ENCODE measurements at places on chromosomes 1 and 21. TPM values are rescaled to one million over a fixed set of nuclear protein-coding genes. Genes with fewer than 3 reads are reported as not detected.

CD48 gene
- 15.0 TPM for total RNA-seq

DNA sequence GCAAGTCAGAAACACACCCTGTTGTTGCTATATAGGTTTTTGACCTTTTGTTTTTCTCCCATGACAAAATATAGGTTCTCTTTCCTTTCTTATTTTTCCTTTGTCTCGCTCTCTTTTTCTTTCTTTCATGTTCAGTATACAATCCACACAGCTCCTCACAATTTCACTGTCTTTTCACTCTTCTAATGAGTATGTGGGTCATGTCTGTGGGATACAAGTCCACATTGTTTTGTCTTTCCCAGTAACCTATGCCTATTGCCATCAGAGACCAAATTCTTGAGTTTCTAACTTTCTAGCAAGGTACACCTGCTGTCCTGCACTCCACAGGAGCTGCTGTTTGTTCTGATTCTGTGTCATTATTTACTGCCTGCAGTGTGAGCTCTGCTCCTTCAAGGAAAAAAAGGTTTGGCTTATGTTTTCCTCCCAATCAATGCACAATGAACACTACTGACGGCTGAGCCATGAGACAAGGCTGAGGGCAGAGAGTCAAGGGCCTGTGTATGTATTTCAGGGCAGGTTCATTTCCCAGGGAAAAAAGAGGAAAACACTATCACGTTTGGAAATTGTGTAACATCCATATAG, 453.8 kb downstream of the NEGR1 start:
- DNase-seq, result peak; percentile 12

SLAMF7 gene
- 2.7 TPM for total RNA-seq

DNA sequence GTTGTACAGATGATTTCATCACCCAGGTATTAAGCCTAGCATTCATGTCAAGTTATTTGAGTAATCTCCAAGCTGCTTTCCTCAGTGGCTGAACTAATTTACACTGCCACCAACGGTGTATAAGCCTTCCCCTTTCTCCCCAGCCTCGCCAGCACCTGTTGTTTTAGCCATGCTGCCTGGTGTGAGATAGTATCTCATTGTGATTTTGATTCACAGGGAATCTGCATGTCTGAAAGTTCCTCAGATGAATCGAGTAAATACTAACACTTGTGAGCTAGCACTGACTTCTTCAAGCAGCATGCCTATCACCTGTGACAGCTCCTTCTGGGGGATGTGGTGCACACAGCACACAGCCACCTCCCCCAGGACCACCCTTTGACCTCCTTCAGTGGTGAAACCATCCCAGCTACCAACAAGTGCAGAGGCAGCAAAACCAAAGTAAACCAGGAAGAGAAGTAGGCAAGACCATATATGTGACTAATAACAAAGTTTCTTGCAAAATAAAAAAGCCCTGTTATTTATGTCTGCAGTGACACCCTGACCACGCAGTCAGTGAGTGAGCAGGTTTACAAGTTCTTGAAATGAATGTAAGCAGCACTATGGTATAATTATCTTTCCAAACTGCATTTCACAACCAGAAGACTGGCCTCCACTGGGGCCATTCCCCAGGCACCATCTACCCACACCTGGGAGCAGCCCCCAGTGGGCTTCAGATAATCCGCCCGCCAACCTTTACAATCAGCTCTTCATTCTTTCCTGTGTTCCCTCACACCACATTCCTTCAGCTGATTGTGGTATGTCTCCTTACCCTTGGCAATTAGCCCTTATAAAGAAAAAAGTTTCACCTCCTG, 173.8 kb downstream of the ETS2 start:
- DNase-seq, result no peak

C4BPB gene
- 4.1 TPM for total RNA-seq

- DNase-seq, result no peak
These were observed 131.4 kb downstream of the MRPS6 start for GRCh38 chr21:34204481-34205439.

- DNase-seq, result no peak
These were observed 190.6 kb upstream of the SAMSN1 start for GRCh38 chr21:14736672-14737071.

- peak; percentile 78 for DNase-seq
These were observed 1.2 kb upstream of the ARHGEF16 start for GRCh38 chr1:3453203-3453761.

DNA sequence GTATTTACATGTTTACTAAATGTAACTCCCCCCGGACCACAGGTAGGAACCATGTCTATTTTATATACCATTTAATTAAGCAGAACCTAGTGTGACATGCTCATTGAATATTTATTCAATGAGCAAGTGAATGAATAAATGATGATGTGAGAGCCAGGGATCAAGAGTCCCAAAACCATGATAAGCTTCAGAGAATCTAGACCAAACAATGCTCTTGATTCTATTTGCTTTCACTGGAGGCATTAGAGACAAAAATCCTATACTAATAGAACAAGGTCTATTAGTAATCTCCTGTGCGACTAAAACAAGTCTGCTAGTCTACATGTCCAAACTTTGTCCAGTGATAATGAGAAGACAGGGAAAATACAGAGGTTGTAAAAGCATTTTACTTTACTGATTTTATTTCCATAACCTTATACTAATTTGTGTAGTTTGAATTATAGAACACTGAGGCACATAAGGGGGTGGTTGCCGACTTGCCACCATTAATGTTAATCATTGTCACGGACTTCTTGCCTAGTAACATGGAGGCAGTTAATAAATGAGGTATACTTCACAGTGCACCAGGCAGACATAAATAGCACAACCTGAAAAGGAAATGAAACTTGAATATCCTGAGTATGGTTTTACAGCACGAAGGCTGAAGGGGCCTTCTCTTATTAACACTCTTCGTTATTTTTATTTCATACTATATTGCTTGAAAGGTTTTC, 69.8 kb downstream of the TBX15 start:
- no peak for DNase-seq

- DNase-seq, result no peak
These were observed 2.6 kb upstream of the TAGLN2 start for GRCh38 chr1:159927849-159928431.

LDLRAP1 gene
- 22.8 TPM for total RNA-seq

GRCh38 chr1:24047110-24047477, 64.8 kb downstream of the MYOM3 start:
- DNase-seq, result no peak

TSNAX gene
- total RNA-seq, result 31.7 TPM

FCRL1 gene
- total RNA-seq, result not detected

GRCh38 chr1:21325231-21325718, 35.0 kb upstream of the ECE1 start:
- DNase-seq, result no peak

GRCh38 chr21:16419188-16419921, 689.6 kb downstream of the USP25 start:
- DNase-seq, result peak; percentile 75

DNA sequence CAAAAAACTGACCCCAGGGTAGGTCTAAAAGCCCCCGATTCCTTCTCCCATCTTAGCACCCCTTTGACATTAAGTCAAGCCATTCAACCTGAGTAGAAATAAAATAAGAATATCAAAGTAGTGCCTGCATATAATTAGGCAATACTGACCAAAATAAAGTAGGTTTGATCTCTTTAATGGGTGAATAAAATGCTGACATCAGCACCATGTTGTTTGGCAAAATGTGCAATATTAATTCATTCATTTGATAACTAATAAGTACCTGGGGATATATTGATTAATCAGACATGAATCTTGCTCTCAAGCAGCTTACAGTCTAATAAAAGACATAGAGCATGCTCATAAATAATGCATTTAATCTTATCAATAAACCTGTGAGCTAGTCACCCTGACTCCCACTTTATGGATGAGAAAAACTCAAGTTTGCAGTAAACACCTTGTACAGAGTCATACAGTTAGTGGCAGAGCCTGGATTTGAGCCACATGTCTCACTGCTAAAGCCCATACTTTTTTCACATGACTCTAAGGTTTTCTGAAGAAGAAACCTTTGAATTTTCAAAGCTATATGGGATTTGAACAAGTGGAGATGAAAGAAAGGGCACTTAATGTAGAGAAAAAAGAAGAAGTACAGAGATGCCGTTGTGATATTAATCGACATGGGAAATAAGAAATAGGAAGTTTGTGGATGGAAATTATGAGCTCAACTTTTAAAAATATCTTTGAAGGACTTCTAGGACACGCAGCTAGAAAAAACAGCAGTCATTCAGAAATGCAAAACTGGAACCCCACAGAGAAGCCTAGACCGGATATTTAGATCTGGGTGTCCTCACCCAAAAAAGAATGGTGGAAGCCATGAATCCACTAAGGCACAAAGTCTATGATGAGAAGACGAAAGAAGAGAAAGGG, 183.9 kb downstream of the TOMM20 start:
- DNase-seq, result no peak

DNA sequence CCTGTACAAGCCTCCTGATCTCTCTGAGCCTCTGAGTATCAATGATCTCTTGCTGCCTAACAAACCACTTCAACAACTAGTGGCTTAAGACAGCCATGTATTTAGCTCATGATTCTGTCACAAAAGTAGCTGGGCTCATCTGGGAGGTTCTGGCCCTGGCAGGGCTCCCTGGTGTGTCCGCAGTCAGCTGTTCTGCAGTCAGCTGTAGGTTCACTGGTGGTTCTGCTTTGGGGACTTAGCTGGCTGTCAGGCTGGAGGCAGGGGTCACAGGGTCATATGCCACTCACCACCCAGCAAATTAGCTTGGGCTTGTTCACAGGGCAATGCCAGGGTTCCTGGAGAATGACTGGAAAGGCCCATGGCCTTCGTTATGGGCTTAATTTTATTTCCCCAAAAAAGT, 64.8 kb downstream of the DISP3 start:
- DNase-seq, result no peak

DNA sequence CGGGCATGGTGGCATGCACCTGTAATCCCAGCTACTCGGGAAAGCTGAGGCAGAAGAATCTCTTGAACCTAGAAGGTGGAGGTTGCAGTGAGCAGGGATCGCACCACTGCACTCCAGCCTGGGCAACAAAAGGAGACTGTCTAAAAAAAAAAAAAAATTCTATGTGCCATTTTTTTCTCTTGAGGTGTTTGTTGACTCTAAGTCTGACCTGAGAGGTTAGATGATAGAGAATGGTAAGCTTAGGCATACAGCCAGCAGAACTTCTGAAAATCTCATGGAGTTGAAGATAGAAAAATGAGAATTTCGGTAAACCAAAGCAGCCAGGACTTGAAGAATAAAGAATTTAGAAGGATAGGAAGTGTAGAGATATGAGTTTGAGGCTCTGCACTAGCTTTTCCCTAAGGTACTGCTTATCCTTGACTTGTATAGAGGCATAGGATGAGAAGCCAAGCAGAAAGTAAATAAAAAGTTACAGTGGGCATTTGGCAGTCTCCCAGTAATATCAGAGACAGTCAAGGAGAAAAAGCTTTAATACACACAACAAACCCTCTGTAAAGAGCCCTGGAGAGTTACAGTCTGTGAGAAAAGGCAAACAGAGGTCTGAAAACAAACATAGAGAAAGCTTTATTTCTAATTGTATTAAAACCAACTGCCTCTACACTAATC, 24.3 kb downstream of the F13B start:
- no peak for DNase-seq

DNA sequence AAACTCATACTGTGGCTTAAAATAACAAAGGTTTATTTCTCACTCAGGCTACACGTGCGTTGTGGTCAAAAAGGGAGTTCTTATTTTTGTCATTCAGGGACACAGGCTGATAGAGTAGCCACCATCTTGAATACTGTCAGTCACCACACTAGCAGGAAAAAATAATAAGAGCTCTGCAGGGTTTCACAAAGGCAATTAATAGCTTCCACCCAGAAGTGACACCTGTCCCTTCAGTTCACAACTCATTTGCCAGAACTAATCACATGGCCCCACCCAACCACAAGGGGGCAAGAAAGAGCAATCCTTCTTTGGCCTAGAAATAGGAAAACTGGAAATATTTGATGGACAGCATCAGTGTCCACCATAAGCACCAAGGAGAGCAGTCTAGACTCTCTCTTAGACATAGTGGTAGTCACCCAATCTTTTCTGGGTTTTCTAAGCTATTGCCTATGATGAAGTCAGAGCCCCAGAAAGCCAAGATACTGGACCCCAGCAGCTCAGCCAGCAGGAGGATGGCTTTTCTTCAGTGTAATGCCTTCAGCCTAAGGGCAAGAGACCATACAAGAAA, 8.2 kb downstream of the HAPLN2 start:
- DNase-seq, result no peak

MX2 gene
- 18.1 TPM for total RNA-seq

GRCh38 chr1:2314273-2314802, 77.0 kb downstream of the MORN1 start:
- peak; percentile 43 for DNase-seq

GRCh38 chr1:77514921-77515776, 167.3 kb downstream of the ZZZ3 start:
- no peak for DNase-seq

- no peak for DNase-seq
These were observed 669.0 kb downstream of the RWDD3 start for GRCh38 chr1:95903060-95903459.

RGS1 gene
- 147 TPM for total RNA-seq

SAMSN1 gene
- 8.8 TPM for total RNA-seq

DNA sequence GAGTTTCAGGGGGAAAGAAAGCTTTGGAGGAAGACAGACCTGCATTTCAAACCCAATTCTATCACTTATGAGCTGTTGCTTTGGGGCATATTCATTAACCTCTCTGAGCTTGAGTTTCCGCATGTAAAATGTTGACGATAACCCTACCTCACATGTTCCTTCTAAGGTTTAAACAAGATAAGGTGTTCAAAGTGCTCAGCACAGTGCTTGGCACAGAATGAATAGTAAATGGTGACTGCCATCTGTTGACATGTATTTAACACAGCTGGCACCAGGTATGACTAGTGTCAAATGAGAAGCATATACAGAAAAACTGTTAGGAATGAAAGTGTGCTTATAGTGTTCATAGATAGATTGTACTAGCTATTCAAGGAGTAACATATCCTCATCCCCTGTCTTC, 155.5 kb downstream of the PTGER3 start:
- DNase-seq, result no peak

LAMC2 gene
- 24.5 TPM for total RNA-seq

DNA sequence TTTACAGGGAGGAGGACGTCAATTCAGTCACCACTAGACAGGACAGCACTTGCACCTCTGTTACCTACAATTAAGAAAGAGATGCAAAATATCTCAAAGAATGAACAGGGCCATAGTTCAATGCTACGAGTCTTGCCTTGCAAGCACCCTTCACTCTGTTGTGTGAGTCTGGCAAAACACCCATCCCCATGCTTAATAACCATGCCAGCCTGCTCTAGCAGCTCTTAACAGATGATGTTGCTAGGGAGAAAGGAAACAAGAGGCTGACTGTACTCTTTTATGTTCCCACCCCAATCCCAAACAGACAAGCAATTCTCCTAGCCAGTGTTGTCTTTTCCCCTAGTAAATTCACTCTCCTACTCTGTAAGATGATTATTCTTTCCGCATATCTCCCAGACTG, 5.3 kb downstream of the CBR1 start:
- no peak for DNase-seq

ORC1 gene
- total RNA-seq, result 0.66 TPM

LRRC47 gene
- 43.2 TPM for total RNA-seq

GRCh38 chr1:34713443-34713842, 41.4 kb upstream of the GJB5 start:
- no peak for DNase-seq

PAQR6 gene
- total RNA-seq, result 7.6 TPM

LORICRIN gene
- not detected for total RNA-seq

Measured in mucosa of gallbladder (tissue), 1 donor.